ENCODE measurements at places on chromosomes 13 and 19. TPM values are rescaled to one million over a fixed set of nuclear protein-coding genes. Genes with fewer than 3 reads are reported as not detected.
A peak's percentile ranks its signal among the peaks of the same experiment; 100 is the strongest.

The SYNE4 gene
- 23.8 TPM for total RNA-seq

The ZMYM2 gene
- 241 TPM for total RNA-seq

The NR1H2 gene
- 42.7 TPM for total RNA-seq

The ERICH4 gene
- total RNA-seq = not detected

DNA sequence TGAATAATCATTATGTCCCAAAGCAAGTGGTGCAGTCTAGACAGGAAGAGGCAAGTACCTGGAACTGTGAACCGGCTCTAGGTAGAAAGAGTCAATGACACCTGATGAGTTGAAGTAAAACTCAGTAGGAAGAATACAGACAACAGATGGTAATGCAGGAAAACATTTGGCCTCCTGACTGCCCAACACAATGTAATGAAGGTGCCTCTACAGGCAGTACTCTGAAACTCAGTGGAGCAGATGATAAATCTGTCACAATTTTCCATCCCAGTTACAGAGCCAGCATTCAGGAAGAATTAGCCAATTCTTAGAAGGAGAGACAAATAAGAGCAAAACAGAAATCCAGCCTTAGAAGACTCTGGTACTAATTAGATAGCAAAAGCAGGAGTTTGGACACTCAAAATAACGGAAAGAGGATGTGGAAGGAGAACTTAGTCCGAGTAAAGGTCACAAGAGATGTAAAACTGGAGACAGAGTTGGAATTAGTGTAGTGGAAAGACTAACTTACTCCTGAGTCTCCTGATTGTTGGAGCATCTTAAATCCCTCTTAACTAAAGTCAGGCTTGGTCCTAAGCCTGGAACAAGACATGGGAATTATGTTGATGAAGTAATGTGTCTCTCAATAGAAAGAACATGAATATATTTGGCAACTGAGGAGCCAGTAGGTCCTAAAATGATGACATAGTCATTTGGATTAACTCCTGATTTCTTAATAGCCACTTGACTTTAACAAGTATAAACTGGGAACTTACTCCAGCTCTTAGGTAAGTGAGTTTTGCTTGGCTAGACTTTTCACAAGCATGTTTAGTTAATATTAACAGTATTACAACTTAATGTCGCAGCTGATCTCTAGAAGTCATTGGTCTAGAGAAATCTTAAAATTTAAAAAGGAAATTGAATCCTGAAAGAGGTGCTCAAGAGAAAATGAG lies 457.3 kb upstream of the MIR17HG start:
- H3K36me3 ChIP-seq = no peaks in the 10 kb centered on the region
- H3K27ac ChIP-seq = no peak overlapping the region
- no peaks in the 10 kb centered on the region for H3K4me1 ChIP-seq
- DNase-seq = no peak
- H3K4me3 ChIP-seq = no peak overlapping the region

GRCh38 chr19:54271106-54271505 lies 9.8 kb downstream of the LILRB2 start:
- no peak for DNase-seq
- H3K27me3 ChIP-seq = peaks cover 22% of the 10 kb centered on the region
- H3K27ac ChIP-seq = no peak overlapping the region
- H3K4me3 ChIP-seq = no peak overlapping the region
- no peaks in the 10 kb centered on the region for H3K36me3 ChIP-seq

- H3K27me3 ChIP-seq = no peaks in the 10 kb centered on the region
- H3K4me1 ChIP-seq = no peaks in the 10 kb centered on the region
- no peak for DNase-seq
- H3K27ac ChIP-seq = no peak overlapping the region
- no peaks in the 10 kb centered on the region for H3K36me3 ChIP-seq
These were observed 931.9 kb downstream of the SLITRK5 start for GRCh38 chr13:88602786-88603777.

- peaks cover 16% of the 10 kb centered on the region for H3K36me3 ChIP-seq
- H3K4me1 ChIP-seq = peaks cover 5% of the 10 kb centered on the region
- peak; percentile 45 for DNase-seq
- no peaks in the 10 kb centered on the region for H3K27me3 ChIP-seq
- H3K4me3 ChIP-seq = peak overlapping the region; percentile 83
- peak overlapping the region; percentile 87 for H3K27ac ChIP-seq
These were observed 603 bp downstream of the GPALPP1 start for GRCh38 chr13:44989941-44990340.

DNA sequence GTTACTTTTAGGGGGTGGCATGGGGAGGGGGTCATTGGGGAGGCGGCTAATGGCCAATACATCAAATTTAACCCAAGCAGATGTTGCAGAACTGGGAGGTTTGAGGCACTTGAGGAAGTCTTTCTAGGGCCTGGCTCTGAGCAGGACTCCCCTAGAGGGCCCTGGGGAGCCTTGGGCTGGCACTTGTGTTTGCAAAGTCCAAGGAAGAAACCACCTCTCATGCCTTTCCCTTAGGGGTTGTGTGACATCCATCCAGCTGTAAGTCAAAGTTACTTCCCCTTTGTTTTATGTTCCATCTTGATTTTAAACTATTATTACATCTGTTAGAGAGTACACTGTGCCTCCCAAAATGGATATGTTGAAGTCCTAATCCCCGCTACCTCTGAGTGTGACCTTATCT lies 159.9 kb downstream of the KATNAL1 start:
- no peak overlapping the region for H3K4me3 ChIP-seq
- H3K27me3 ChIP-seq = no peaks in the 10 kb centered on the region
- H3K36me3 ChIP-seq = no peaks in the 10 kb centered on the region

- no peaks in the 10 kb centered on the region for H3K4me1 ChIP-seq
- H3K4me3 ChIP-seq = no peak overlapping the region
- no peak overlapping the region for H3K27ac ChIP-seq
These were observed 91.3 kb downstream of the KCNRG start for GRCh38 chr13:50106559-50106958.
